ENCODE measurements at places on chromosomes 4 and X.

DNA sequence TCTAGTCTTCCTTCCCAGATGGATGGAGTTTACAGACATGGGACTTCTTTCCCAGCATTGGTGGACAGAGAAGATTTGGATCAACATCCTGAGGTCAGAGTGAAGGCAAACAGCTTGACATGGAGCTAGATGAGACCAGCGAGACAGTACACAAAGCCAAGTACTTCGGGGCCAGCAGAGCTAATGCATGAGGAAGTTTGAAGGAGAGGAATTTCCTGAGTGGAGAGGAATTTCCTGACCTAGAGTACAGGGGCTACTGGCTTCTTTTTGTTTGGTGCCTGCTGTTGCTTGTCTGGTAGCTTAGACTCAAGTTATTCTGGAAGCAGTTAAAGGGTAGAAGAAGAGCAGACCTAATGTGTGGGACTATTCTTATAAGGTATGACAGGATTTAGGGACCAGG is 69.1 kb upstream of the EOLA2 start:
- DNase-seq = no peak

DNA sequence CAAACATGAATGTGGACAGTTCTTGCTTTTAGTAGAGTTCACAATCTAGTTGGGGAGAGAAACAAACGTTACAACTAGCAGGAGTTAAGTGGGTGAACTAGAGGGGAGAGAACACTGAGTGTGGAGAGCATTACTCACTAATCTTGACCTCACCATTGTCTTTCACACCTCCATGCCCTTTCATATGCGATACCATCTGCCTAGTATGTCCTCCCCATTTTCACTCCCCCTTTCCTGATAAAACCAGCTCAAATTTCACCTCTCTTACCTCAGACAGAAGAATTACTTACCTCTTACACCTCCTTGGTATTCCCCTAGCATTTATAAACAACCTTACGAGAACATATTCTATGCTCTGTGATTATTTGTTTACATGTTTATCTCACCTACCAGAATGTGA is 53.6 kb downstream of the LAS1L start:
- no peak for DNase-seq

GRCh38 chr4:123706973-123707372 is 310.4 kb downstream of the SPRY1 start:
- no peak for DNase-seq

DNA sequence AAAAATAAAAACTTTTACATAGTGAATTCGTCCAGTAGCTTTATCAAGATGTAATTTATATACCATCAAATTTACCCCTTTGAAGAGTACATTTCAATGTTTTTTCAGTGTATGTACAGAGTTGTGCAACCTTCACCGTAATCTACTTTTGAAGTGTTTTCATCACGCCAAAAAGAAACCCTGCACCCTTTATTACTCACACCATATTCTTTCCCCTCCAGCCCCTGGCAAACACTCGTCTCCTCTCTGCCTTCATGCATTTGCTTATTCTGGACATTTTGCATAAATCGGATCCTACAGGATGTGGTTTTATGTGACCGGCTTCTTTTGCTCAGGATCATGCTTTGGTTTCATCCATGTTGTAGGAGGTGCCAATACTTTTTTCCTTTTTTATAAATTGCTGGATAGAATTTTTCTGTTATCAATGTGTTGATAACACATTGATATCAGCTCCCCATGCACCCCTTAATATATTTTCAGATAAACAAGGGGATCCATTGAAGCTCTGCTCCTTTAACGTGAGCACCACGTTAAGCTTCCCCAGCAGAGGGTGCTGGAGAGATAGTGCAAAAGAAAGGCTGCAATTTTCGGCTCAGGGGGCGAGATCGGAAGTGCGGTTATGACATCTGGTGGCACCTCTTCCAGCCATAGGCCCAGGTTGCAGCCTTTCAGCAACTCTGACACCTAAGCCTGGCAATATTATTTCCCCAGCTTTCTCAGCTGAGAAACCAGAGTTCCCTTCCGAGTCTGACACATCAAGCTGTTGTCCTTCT is 100.1 kb upstream of the VCX3B start:
- no peak for DNase-seq

DNA sequence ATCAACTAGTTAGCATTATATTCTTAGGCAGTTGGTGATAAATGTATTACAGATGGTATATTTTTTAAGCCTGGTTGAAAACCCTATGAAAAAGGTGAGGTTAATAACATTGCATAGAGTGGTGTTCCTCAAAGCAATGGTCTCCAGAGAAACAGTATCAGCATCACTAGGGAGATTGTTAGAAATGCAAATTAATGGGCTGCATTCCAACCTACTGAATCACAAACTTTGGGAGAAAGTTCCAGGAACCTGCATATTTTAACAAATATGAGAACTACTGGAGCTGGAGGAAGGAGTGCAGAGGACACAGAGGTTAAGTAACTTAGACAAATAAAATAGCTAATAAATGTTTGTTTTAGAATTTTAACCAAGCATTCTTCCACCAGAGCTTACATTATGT is 166.9 kb upstream of the PCDH10 start:
- no peak for DNase-seq

- DNase-seq = no peak
Observed at GRCh38 chr4:67581913-67582312, 23.4 kb downstream of the STAP1 start.

DNA sequence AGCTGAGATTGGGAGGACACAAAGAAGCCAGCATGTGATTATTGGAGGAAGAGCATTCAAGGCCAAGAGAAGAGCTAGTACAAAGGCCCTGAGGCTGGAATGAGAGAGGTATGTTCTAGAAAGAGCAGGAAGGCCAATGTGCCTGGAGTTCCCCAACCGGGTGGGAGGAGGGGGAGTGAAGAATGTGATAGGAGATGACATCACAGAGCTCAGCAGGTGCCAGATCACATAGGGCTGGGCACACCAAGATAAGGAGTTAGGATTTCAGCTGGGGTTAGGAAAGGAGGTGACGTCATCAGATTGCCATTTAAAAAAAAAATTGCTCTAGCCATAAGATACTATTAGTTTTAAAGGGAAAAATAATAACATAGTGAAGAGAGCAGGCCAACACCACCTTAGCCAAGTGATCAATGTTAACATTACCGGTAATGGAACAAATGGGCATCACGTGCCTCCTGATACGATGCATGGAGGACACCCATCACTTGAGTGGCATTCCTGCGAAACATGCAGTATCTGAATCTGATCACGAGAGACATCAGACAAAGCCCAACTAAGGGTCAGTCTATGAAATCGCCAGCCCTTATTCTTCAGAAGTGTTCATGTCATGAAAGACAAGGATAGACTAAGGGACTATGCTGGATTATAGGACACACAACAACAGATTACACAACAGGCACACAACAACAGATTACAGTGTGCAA is 344.3 kb downstream of the BCOR start:
- no peak for DNase-seq

DNA sequence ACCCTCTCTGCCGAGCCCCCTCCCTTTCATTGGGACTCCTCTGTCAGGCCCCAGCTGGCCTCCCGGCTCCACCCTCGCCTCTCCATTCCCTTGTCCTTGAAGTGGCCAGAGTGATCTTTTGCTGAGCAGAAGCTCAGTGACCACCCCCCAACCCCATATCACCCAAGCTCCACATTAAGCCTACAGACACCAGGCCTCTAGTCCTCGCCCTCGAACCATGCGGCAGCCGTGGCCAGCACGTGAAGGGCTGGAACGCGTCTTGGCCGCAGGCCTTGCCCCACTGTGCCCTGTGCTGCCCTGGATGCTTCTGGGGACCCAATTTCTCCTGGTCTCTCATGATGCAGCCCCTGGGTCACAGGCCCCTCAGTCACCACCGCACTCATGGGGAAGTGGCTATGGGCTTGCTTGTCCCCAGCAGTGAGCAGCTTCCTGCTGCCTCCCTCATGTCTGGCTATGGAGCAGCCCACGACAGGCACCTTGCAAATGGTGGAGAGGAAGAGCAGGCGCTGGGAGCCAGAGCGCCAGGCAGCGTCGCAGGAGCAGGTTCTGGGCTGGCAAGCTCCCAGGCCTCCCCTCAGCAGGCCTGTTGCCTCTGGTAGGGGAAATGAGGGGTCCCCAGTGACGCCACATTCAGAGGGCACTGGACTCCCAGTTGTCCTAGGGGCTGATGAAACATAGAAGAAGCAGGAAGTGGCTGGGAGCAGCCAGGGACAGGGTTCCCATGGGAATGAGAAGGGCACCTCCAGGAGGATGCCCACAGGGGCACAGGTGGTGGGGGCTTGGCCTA is 757 bp upstream of the SRPK3 start:
- no peak for DNase-seq

DNA sequence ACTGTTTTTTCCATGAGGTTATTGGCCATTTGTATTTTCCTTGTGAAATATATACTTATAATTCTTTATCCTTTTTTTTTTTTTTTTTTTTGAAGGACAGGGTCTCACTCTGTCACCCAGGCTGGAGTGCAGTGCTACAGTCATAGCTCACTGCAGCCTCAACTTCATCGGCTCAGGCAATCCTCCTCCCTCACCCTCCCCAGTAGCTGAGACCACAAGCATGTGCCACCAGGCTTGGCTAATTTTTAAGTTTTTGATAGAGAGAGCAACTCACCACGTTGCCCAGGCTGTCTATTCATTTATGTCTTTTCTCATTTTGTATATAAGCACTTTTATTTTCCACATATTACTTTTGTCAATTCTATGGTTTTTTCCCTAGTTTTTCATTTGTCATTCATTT is 16.8 kb downstream of the RBPJ start:
- no peak for DNase-seq

DNA sequence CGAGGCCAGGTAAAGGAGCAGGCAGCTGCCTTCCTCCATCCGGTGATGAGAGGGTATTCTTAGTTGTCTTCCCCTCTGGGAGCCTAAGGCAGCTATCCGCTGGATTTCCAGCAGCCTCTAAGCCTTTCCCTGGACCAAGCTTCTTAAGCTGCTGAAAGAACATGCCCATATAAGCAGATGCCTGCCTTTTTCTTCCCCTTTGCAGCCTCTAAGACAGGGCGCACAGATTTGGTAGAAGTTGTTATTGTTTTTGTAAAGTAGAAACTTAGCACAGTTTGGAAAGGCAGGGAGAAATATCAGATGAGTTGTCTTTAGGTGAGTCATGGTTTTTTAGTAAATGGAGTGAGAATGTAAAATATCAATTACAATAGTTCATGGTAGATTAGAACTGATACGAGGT is 210.8 kb downstream of the ARHGAP10 start:
- no peak for DNase-seq

DNA sequence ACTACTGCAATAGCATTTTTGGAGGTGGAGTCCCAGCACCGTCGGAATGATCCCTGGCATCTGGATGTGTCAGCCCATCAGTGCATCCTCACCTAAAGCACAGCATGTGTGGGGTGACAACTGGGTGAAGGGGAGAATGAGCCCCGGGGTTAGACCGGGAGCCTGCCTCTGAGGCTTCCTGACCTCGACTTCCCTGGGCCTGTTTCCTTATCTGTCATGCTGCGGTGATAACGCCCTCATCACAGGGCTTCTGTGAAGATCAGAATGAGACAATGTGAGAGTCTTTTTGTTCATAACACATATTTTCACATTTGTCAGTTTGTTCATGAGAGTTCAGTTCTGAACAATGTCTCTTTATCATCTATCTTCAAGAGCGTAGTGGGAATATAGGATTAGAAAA is 31.1 kb upstream of the PDLIM3 start:
- DNase-seq = no peak

GRCh38 chr4:30753316-30753715 is 33.1 kb downstream of the PCDH7 start:
- no peak for DNase-seq

- DNase-seq = no peak
Observed at GRCh38 chr4:6492861-6493657, 20.6 kb upstream of the PPP2R2C start.

- peak; percentile 80 for DNase-seq
Observed at GRCh38 chrX:131802836-131803626, 220.1 kb upstream of the STK26 start.

GRCh38 chr4:15753081-15753480 is 25.0 kb upstream of the CD38 start:
- no peak for DNase-seq

DNA sequence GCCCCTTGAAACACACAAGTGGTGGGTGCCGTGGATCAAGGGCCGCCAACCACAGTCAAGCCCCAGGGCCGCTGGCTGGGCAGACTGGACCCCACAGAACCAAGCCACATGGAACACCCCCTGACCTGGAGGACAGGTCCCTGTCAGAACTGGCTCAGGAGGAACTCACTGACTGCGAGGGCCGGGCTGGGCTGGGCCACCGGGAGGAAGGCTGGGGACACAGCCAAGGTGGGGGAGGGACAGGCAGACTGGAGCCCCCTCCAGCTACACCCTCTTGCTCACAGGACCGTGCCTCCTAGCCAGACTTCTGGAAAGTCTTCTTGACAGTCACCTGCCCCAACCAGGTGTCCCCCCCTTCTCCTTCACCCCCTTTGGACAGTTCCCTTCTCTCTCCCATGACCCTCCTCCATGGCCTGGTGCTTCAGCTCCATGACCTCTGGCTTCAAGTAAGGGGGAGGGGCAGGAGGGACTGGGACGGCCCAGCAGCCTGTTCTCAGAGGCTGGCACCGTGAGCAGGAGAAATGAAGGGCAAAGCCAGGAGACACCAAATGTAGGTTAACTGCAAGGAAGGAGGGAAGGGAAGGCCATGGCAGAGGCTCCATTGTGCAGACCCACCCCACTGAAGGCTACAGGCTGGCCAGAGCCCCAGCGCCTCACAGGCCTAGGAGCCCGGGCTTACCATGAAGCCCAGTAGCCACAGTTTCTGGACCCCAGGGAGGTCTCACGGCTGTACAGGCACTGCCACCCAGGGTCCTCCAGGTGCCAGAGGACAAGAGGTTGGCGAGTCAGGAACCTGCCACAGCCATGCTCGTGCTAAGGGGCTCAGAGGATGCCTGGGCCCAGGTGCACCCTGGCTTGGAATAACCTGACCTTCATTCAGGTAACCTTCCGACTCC is 22.6 kb upstream of the DUSP9 start:
- no peak for DNase-seq

- no peak for DNase-seq
Observed at GRCh38 chr4:178028481-178028880, 586.2 kb upstream of the AGA start.

GRCh38 chr4:123698556-123698955 is 302.0 kb downstream of the SPRY1 start:
- DNase-seq = no peak

- DNase-seq = no peak
Observed at GRCh38 chr4:35189988-35190613, 1054.2 kb downstream of the ARAP2 start.

GRCh38 chr4:65661471-65661870 is 8.8 kb downstream of the EPHA5 start:
- DNase-seq = no peak

- no peak for DNase-seq
Observed at GRCh38 chrX:10630320-10630719, 9.9 kb upstream of the MID1 start.

DNA sequence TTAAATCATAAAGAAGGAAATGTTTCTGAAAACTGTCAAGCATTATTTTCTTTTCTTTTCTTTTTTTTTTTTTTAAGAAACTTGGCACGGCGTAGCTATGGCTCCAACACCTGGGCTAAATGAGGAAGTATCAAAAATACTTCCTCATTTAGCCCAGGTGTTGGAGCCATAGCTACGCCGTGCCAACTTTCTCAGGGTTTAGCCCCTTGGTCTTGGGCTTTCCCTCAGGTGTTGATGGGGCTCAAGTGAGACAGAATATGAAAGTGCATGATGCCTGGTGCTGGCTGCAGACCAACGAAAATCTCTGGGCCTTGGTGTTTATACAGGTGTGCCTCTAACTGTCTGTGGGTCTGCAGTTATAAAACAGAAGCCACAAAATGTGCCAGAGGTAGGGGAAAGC is 132.7 kb downstream of the ARHGAP24 start:
- no peak for DNase-seq

Measured in T follicular helper cell (primary cell).